Muscle of leg (tissue), 16 donors: ENCODE measurements at places on chromosomes 1 and 21. TPM values are rescaled to one million over a fixed set of nuclear protein-coding genes. Genes with fewer than 3 reads are reported as not detected.

The SDC3 gene
- polyA plus RNA-seq, result 65.8 TPM

The DIO1 gene
- polyA plus RNA-seq, result 0.10 TPM

The ANGPTL1 gene
- polyA plus RNA-seq, result 78.1 TPM

The OR2M5 gene
- polyA plus RNA-seq, result not detected

The C1orf87 gene
- 0.31 TPM for polyA plus RNA-seq
